ENCODE measurements at places on chromosomes 11 and 22.

DNA sequence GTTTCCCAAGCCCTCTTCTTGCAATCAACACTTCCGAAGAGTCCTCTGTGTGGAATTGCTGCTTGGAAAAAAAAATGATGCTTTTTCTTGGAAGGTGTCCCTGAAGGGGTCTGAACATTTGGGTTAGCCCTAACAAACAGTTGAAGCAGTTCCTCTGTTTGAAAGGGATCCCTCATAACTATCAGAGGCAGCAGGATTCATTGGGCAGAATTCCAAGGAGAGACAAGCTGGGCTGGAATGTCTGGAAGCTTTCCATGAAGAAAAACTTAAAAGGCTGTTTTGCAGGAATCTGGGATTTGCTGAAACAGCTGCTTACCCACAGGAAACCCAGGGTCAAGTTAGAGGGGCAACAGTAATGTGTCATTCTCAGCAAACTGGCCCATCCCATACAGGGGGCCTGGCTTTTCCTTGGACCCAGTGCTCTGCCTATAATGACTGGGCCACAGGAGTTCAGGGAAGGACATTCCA is 3.1 kb downstream of the CSNK2A3 start:
- no peaks in the 10 kb centered on the region for H3K4me1 ChIP-seq
- no peaks in the 10 kb centered on the region for H3K36me3 ChIP-seq
- no peak for DNase-seq
- H3K27ac ChIP-seq = no peak overlapping the region
- H3K4me3 ChIP-seq = no peak overlapping the region

DNA sequence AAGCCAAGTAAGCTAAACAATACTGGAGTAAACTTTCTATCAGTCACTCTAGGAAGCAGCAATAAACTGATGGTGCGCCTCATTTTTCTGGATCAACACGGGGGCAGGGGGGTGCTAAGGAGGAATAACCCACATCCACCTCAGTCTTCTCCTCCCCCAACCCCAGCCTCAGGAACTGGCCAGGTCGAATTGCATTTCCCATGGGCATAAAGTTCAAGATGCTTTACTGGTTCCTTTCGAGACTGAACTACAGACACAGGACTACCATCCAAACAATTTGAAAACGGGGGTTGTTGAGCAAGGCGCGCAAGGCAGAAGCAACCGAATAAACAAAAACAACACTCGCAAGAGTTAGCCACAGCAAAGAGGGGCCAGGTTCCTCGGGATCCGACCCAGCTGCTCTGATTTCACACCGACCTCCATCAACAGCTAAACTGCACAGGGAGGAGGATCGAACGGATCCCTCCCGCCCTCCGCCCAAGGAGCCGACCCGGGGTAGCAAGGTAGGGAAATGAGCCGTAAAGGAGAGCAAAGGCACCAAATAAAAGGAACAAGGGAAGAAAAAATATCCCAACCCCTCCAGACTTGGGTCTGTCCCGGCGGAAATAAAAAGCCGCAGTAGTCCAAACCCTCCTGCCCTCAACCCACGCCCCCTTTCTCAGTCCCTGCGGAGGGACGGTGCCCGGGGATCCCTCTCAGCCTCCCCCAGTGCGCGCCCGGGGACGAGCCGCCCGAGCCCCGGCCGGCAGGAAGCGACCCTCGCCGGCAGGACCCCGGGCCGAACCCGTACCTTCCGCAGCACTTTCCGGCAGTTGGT is 801 bp downstream of the SESN3 start:
- H3K4me1 ChIP-seq = peaks cover 55% of the 10 kb centered on the region
- peak overlapping the region; percentile 86 for H3K4me3 ChIP-seq
- DNase-seq = no peak
- peak overlapping the region; percentile 81 for H3K27ac ChIP-seq
- no peaks in the 10 kb centered on the region for H3K27me3 ChIP-seq

- H3K36me3 ChIP-seq = no peaks in the 10 kb centered on the region
- H3K4me1 ChIP-seq = peaks cover 4% of the 10 kb centered on the region
- no peak within 1 kb of the TSS for H3K27ac ChIP-seq
- peak; percentile 23 for DNase-seq
- peaks cover 27% of the 10 kb centered on the region for H3K27me3 ChIP-seq
Measured at GRCh38 chr11:61507962-61508861, at the start of gene LRRC10B. Gene LRRC10B, plus strand, starts transcription at chr11:61508749. Its CDS starts 250 bp downstream, at chr11:61508999.

DNA sequence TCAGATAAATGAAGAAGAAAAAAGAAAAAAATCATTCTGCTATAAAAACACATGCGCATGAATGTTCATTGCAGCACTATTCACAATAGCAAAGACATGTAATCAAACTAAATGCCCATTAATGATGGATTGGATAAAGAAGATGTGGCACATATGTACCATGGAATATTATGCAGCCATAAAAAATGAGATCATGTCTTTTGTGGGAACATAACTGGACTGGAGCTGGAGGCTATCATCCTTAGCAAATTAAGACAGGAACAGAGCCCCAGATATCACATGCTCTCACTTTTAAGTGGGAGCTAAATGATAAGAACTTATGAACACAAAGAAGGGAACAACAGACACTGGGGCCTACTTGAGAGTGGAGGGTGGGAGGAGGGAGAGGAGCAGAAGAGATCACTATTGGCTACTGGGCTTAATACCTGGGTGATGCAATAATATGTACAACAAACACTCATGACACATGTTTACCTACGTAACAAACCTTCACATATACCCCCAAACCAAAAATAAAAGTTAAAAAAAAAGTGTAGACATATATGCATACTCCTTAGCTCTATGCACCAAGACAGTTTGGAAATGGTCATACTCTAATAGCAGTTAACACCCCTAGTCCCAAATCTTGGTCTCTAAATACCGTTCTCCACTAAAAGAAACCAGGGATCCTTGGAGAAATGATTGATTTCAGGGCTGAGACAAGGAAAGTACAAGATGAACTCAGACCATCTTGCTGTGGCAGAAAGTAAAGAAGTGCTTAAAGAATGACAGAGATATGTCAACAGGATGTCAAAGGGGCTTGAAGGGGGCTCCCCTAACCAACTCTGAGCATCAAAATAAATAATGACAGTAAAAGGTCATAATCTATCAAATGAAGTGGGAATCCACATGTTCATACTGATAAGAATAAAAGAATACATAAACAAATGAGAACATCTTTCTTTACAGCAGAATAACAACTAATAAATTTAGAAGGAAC is 17.1 kb upstream of the DDX6 start:
- no peaks in the 10 kb centered on the region for H3K4me1 ChIP-seq
- H3K4me3 ChIP-seq = no peak overlapping the region
- no peak overlapping the region for H3K27ac ChIP-seq
- no peaks in the 10 kb centered on the region for H3K27me3 ChIP-seq

- H3K4me1 ChIP-seq = no peaks in the 10 kb centered on the region
- H3K27me3 ChIP-seq = no peaks in the 10 kb centered on the region
- no peak for DNase-seq
- no peak overlapping the region for H3K4me3 ChIP-seq
Measured at GRCh38 chr11:115132436-115133228, 371.6 kb downstream of the CADM1 start.

GRCh38 chr22:31155422-31155821 is 4.6 kb upstream of the RNF185 start:
- no peaks in the 10 kb centered on the region for H3K36me3 ChIP-seq
- H3K4me1 ChIP-seq = peaks cover 5% of the 10 kb centered on the region
- H3K27me3 ChIP-seq = no peaks in the 10 kb centered on the region

DNA sequence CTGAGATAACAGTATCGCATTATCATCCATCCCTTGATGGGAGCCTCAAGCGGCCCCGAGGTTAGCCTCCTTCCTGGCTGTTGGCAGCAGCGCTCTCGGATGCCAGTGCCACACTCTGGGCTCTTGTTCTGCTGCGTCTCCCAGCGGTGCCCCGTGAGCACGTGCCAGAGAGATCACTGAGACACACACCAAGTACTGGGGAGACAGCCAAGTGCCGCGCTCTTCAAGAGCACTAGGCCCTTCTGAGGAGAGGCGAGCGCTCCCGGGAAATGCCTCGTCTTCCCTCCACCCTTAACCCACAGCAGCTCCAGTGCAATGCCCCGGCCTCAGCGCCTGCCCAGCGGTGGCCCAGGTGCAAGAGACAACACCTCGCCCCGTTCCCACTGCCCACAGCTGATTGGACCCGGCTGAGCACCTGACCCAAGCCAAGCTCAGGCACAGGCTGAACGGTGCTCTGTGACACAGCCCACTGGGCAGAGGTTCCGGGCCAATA is 248.3 kb upstream of the NARS2 start:
- no peak overlapping the region for H3K4me3 ChIP-seq
- peaks cover 6% of the 10 kb centered on the region for H3K4me1 ChIP-seq
- H3K27me3 ChIP-seq = peaks cover 4% of the 10 kb centered on the region
- no peak for DNase-seq
- no peak overlapping the region for H3K27ac ChIP-seq

- no peaks in the 10 kb centered on the region for H3K27me3 ChIP-seq
- H3K36me3 ChIP-seq = no peaks in the 10 kb centered on the region
- peaks cover 5% of the 10 kb centered on the region for H3K4me1 ChIP-seq
- DNase-seq = no peak
- no peak overlapping the region for H3K4me3 ChIP-seq
Measured at GRCh38 chr11:8227156-8228152, 36.2 kb downstream of the LMO1 start.

DNA sequence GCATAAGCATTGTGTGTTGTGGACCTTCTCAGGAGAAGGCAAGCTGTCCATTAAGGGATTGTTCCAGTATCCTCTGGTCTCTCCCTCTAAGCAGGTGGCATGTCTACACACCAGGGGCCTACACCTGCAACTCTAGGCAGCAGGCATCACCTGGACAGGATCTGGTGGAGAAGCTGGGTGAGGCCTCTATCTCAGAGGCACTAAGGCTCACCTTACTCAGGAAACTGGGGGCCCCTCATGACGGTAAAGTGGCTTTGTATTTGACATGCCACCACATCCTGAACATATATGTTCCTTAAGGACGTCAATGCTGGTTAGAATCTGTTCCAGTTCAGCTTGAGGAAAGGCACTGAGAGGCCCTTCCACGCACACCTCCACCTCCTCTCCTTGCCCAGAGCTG is 891.3 kb downstream of the OPCML start:
- DNase-seq = no peak
- H3K36me3 ChIP-seq = no peaks in the 10 kb centered on the region
- H3K4me1 ChIP-seq = no peaks in the 10 kb centered on the region
- no peak overlapping the region for H3K27ac ChIP-seq

DNA sequence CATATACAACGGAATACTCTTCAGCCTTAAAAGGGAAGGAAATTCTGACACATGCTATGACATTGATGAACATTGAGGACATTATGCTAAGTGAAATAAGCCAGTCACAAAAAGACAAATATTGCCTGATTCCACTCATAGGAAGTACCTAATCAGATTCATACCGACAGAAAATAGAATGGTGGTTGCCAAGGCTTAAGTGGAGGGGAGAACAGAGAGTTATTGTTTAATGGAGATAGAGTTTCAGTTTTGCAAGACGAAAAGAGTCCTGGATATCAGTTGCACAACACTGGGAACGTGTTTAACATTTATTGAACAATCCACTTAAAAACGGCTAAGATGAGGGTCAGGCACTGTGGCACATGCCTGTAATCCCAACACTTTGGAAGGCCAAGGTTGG is 45.6 kb upstream of the HIPK3 start:
- peak overlapping the region; percentile 96 for H3K27ac ChIP-seq
- no peaks in the 10 kb centered on the region for H3K36me3 ChIP-seq
- peaks cover 84% of the 10 kb centered on the region for H3K4me1 ChIP-seq

GRCh38 chr11:111581341-111581740 is 20.9 kb upstream of the SIK2 start:
- H3K4me3 ChIP-seq = no peak overlapping the region
- H3K4me1 ChIP-seq = no peaks in the 10 kb centered on the region
- H3K36me3 ChIP-seq = no peaks in the 10 kb centered on the region
- no peak overlapping the region for H3K27ac ChIP-seq

DNA sequence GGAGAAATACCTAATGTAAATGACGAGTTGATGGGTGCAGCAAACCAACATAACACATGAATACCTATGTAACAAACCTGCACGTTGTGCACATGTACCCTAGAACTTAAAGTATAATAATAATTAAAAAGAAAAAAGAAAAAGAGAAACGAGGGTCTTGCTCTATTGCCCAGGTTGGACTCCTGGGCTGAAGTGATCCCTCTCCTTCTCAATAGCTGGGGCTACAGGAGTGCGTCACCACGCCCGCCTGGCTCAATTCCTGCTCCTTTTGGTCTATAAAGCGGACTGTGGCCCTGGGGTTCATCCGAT is 521 bp upstream of the PTS start:
- peak overlapping the region; percentile 92 for H3K27ac ChIP-seq
- peaks cover 10% of the 10 kb centered on the region for H3K4me1 ChIP-seq
- peaks cover 21% of the 10 kb centered on the region for H3K36me3 ChIP-seq
- no peaks in the 10 kb centered on the region for H3K27me3 ChIP-seq
- peak overlapping the region; percentile 99 for H3K4me3 ChIP-seq

GRCh38 chr22:23539135-23539838 is 40.8 kb downstream of the IGLL1 start:
- no peaks in the 10 kb centered on the region for H3K4me1 ChIP-seq
- no peak overlapping the region for H3K4me3 ChIP-seq
- H3K27ac ChIP-seq = no peak overlapping the region
- DNase-seq = peak; percentile 53

DNA sequence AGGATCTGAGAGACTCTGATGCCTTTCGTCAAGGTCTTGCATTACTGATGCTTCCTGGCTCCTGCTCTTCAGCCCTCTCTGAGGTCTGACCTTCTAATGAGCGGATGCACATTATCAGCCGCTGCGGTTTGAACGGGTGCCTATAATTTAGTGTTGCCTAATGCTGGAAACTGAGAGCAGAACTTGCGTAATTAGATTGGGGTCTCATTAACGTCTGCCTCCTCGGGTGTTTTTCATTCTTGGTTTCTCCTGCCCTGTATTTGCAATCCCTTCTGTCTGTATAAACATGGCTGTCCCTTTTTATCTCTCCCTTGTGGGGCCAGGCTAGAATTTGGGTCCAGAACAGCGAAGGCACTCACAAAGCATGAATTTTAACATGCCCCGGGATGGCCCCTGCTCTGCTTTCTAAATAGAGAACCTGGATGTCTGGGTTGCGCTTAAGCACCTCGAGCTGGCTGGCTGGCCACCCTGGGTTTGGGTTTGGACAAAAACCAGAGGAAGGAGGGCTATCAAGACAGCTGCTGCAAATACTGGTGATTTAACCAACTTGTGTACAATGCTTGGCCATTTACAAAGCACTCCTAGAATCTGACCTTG is 118.6 kb downstream of the TIMP3 start:
- no peak overlapping the region for H3K27ac ChIP-seq
- H3K4me1 ChIP-seq = peaks cover 17% of the 10 kb centered on the region
- no peaks in the 10 kb centered on the region for H3K36me3 ChIP-seq
- peaks cover 14% of the 10 kb centered on the region for H3K27me3 ChIP-seq
- H3K4me3 ChIP-seq = no peak overlapping the region
- no peak for DNase-seq

Data from CD14-positive monocyte (primary cell).